Activated T-cell treated with anti-CD3 and anti-CD28 coated beads, Interleukin-2, amount 50 U/mL, for 24 hours (primary cell): ENCODE measurements at places on chromosomes 2 and 18.

GRCh38 chr18:4181882-4182568, 273.1 kb downstream of the DLGAP1 start:
- no peak for DNase-seq

DNA sequence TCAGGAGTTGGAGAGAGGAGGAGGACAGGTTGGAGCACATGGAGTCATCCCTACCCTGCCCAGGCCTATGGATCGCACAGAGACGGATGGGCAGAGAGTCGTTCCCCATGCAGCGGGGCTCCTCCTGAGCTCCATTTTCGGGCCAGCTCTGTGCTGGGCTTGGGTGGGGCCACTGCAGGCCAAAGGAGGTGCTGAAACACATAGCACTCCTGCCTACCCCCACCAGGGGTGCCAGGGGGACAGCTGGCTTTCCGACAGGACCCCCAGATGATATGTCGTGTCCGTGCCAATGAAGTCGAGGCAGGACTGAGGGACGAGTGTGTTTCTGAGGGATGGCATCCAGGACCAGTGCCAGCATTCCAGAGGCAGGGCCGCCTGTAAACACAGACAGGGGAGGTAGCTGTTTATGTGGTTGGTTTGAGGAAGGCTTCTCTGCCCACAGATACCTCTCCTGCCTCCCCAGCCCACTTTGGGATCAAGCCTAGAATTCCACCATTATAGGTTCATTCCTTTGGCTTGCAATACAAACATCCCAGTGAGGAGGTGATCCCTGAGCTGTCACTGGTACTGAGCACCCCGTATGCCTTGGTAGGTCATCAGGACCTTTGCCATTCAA, 116.6 kb downstream of the GLI2 start:
- DNase-seq, result no peak

DNA sequence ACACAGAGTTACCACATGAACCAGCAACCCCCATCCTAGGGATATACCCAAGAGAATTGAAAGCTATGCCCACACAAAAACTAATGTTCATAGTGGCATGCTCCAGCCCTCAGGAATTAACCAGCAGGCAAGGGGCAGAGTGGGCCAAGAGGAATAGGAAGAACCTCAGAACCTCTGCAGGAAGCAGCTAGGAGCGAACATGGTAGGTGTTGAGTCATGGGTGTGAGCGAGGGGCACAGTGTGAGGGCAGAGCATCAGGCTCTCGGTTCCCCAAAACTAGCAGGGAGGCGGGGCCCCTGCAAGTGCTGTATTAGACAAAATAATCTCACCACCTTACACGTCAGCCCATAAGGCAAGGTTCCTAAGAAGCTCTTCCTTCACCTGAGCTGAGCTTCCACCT, 5.6 kb upstream of the RUFY4 start:
- no peak for DNase-seq

DNA sequence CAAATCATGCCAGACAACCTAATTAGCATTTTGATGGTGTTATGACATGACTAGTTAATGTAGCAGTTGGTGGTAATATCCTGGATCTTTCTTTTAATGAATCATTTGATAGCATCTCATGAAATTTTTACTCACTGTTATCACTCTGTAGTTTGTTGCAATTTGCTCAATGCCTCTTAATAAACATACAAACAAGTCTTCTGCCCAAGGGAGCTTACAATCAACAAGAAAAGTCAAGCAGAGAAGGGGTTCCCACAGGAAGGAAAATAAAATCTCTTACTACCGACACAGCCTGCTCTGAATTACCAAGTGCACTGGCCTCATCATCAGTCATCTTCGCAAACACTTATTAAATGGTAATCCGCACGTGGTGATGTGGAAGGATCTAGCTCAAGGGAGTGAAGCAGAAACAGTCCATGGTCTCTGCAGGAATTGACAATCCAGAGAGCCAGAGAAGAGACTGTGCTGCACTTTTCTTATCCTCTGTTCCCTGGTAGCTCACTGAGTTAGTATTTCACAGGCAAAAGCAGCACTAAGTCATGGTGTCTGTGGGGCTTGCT, 263.5 kb downstream of the EPHA4 start:
- no peak for DNase-seq

DNA sequence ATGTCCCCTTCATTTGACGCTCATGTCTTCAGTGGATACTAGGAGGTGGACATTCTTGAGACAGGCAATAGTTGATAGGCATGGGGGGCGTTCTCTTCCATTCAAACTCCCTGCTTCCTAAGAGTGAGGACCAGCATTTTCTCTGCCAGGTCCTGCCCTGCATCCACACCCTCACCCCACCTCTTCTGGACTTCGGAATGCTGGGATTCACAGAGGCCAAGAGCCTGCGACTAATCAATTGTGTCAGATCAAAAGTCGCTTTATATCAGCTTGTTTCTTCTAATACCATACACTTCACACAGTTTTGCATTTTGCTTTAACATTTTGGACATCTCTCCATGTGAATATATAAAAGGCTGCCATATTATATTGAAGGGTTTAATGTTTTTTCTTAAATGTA, 210.7 kb downstream of the CCDC102B start:
- no peak for DNase-seq

DNA sequence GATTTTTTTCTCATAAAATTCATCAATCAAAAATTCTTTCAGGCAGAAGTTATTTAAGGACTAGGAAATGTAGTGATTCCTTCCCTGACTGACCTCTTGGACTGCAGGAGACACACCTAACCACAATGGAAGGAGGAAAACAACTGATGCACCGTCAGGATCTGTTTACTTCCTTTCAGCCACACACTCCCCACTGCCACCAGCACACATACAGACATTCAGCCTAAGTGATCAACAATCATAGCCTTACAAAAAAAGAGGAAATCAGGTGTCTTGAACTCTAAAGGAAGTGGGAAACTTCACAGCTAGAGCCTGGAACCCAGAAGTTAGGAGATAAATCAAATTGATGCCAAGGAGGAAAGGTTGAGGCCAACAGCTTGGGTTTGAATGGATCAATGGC, 213.5 kb upstream of the ACVR2A start:
- DNase-seq, result no peak

DNA sequence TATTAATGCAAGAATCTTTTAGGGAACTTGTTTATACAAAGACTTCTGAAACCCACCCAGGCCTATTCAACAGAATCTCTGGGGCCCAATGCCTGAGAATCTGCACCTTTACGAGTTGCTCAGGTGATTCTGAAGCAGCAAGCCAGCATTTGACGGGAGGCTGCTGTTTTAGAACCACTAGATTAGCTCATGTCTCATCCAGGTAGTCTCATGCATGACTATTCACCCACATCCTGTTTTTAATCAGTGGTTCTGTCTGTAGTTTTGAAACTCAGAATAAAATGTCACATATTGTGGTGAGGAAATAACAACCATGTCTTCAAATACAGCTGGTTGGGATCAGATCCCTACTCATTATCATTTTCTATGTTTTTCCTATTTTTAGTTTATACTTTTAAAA, 39.5 kb downstream of the CYTIP start:
- peak; percentile 59 for DNase-seq

DNA sequence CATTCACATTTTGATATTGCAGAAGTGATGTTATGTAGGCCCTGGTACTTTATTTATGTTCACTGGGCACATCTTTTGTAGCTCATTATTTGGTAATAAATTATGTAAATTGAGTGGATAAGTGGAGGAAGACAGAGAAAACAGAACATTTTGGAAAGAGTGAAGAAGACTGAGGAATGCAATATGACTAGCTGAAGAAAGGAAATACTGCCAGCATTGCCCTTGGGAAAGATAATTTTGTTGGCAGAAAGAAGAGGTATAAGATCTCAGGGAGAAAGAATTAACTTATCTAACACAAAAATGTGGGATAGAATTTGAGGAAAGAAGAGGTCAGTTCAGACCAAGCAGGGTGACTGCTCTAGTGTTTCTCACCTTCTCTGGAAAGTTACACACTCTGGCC, 118.8 kb downstream of the TTC27 start:
- no peak for DNase-seq

DNA sequence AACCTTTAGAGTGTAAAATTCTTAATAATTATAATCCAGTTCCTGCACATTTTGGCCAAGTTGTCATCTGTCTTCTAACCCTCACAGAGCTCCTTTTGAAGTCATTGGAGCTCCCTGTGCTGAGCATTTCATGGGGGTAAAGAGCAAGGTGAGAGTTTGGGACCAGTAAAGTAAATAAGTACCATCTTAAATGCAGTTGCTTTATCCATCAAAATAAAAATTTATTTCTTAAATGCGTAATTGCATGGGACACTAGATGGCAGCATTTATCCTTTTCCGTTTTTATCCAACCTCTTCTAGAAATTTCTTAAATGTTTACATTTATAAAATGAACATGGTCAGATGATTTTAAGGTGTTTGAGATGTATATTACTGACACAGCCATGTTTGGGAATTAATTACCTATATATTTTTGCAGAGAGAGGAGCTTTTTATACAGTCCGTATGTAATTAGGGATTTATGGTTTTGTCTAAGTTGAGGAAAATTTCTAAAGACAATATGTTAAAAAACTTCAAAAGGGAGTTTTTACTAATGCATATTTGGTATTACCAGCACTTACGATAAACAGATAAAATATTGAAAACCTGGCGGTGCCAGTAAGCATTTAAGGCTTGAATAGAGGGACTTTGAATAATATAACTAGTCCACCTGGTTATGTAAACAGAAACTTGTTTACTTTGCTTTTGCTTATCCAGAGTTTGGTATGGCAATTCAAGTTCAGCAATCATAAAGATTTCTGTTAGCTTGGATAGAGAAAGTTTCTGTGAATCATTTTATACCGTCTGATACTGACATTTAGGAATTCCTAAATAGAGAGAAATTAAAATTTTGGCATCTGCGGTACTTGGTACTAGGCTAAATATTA, 54.5 kb downstream of the ACSL3 start:
- DNase-seq, result no peak

GRCh38 chr18:25001803-25002202, 350.2 kb downstream of the ZNF521 start:
- no peak for DNase-seq

GRCh38 chr2:100824842-100825241, 4.9 kb downstream of the NPAS2 start:
- DNase-seq, result no peak

- DNase-seq, result no peak
Measured at GRCh38 chr2:106129150-106129549, 65.0 kb downstream of the UXS1 start.

- no peak for DNase-seq
Measured at GRCh38 chr2:216807857-216808272, 52.0 kb downstream of the TNP1 start.

- no peak for DNase-seq
Measured at GRCh38 chr2:101145406-101145805, 5.8 kb downstream of the TBC1D8 start.

GRCh38 chr18:40061086-40061485, 1893.9 kb upstream of the PIK3C3 start:
- DNase-seq, result no peak

DNA sequence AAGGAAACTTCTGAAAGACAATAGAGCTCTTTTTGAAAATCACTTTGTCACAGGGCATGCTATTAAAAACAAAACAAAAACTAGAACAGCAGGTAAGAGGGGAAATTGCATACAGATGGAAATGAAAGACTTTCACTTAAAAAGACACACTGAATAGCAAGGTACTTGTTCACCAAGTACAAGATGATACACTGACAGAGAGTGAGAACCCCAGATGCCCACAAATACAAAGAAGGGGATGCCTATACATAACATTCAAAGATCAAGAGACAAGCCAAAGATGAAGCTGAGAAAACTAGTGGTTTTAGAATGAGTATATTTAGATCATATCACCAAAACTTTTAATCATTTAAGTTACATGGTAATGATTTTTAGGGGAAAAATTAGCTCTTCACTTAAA, 60.7 kb downstream of the ASXL2 start:
- DNase-seq, result no peak

GRCh38 chr2:164151522-164151921, 415.7 kb upstream of the FIGN start:
- no peak for DNase-seq

GRCh38 chr2:112542984-112543661, 858 bp downstream of the POLR1B start:
- peak; percentile 47 for DNase-seq

- no peak for DNase-seq
Measured at GRCh38 chr2:24853996-24854395, 60.8 kb downstream of the CENPO start.

DNA sequence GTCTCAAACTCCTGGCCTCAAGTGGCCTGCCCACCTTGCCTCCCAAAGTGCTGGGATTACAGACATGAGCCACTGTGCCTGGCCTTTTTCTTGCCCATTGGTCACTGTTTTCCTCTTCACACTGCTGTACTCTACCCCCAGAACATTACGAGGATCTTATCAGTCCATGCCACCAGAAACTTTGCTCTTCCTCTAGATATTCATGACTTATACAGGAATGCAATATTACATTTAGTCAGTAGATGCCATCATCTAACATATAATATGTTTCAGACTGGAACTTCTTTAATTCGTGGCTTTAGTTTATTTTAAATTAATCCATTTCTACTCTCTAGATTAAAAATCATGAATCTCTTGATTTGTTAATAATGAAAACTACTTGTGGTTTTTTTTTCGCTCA, 135.5 kb downstream of the COMMD1 start:
- no peak for DNase-seq

- DNase-seq, result no peak
Measured at GRCh38 chr2:160427629-160428404, 65.8 kb downstream of the RBMS1 start.

DNA sequence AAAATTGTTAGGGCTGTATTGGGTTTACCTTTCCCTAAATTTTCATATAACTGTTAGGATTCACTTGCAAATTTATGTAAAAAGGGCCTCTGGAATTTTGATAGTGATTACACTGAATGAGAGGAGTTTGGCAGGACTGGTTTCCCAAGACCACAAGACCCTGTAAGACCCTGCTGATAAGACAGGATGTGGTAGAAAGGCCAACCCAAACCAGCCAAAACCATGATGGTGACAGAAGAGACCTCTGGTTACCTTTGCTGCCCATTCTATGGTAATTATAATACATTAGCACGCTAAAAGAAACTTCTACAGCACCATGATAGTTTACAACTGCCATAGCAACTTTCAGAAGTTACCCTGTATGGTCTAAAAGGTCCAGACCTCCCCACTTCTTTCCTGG, 8.3 kb upstream of the CASP10 start:
- no peak for DNase-seq
